Esophagus mucosa (tissue), 1 donor: ENCODE measurements at places on chromosomes 5 and 9. TPM values are rescaled to one million over a fixed set of nuclear protein-coding genes. Genes with fewer than 3 reads are reported as not detected.

The GNA14 gene
- total RNA-seq, result 0.60 TPM

The ACSL6 gene
- total RNA-seq, result 0.08 TPM

The C7 gene
- 8.4 TPM for total RNA-seq

The SLC46A2 gene
- total RNA-seq, result 0.44 TPM

The MYMK gene
- not detected for total RNA-seq

The PCDHB13 gene
- 3.4 TPM for total RNA-seq
